ENCODE measurements at places on chromosomes 4 and X.

- DNase-seq, result no peak
Measured at GRCh38 chr4:182068920-182069319, 174.3 kb upstream of the TENM3 start.

GRCh38 chrX:124215786-124216185 lies 116.7 kb upstream of the TEX13D start:
- DNase-seq, result no peak

DNA sequence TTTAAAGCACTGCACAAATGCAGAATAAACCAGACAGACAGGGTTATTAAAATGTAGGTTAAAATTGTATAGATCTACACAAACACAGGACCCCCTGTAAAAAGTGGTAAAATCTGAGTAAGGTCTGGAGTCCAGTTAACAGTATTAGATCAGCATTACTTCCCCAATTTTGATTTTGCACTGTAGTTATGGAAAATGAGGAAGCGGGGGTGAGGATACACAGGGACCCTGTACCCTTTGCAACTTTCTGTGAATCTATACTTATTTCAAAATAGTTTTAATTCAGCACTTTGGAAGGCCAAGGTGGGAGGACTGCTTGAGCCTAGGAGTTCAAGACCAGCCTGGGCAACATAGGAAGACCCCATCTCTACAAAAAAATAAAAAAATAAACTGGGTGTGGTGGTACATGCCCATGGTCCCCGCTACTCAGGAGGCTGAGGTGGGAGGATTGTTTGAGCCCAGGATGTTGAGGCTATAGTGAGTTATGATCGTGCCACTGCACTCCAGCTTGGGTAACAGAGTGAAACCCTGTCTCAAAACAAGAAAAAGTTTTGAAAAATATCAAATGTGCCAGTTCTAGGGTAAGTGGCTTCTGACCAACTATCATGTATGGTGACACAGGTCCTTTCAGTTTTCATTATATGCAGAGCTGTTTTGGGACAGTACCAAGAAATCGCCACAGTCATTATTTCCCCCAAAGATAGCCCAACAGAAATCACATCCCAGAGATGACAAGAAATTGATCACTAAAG lies 17.7 kb downstream of the SEL1L3 start:
- no peak for DNase-seq

DNA sequence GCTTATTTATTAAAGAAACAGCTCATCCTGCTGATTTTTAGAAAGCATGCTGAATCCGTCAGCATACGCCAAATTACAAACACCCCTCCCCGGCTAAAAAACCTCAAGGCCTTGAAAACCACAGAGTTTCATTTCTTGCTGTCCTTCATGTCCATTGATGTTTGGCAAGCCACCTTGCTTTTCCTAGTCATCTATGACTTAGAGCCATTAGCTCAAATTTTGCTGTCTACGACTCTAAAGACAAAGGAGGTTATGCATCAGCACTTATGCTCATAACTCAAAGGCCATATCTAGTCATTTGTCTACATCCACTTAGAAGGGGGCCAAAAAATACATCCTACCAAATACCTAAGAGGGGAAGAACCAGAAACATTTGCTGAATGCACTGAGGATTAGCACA lies 925.1 kb downstream of the PCDH7 start:
- no peak for DNase-seq

GRCh38 chrX:29903360-29903759 lies 312.0 kb upstream of the MAGEB2 start:
- DNase-seq, result no peak

GRCh38 chrX:78796916-78797315 lies 49.4 kb downstream of the LPAR4 start:
- DNase-seq, result no peak

DNA sequence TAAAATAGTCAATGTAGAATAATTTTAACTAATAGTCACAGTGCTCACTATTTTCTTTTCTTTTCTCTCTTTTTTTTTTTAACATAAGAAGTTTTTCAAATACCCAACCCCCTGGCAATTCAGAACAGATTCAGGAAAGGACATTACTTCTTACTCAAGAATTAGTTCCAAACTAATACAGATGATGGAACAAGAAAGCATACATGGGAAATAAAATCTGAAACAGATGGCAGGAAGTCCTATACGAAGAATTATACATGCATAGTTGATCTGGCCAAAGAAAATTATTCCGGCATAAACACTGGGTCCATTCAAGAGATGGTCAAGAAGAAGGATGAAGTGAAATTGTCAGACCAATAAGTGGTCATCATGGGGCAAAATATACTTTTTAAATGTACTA lies 614.4 kb upstream of the INTU start:
- no peak for DNase-seq

- no peak for DNase-seq
Measured at GRCh38 chrX:11409957-11410356, 116.7 kb downstream of the AMELX start.

DNA sequence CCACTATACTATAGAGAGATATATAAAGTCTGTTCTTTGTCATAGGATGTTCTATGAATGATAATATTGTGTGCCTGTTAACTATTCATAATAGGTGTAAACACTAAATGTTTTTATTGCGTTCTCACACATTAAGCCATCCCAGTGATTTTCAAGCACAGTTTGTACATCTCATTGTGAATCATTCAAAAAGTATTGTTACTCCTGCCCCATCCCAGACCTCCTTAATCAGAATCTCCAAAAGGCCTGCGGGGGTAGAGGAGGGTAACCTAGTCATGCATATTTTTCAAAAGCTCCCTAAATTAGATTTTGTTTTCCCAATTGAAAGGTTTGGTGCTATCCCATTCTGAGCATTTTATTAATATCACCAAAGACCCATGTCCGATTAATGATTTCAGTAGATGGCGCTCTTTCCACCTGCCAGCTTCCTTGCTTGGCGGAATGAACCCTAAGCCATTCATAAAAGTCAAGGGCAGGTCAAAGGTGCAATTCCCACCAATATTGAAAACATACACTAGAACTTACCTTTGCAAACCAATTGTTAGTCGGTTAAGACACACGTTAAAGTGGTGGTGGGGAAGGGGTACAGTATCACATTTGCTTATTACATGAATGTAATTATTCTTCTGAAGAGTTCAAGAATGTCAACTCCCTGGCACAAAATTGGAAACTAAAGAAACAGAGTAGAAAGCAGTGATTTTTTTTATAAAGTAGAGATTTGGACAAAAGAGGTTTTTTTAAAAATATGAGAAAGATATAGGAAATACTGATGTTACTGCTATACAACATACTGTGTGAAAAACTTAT lies 5.8 kb upstream of the TET2 start:
- no peak for DNase-seq

DNA sequence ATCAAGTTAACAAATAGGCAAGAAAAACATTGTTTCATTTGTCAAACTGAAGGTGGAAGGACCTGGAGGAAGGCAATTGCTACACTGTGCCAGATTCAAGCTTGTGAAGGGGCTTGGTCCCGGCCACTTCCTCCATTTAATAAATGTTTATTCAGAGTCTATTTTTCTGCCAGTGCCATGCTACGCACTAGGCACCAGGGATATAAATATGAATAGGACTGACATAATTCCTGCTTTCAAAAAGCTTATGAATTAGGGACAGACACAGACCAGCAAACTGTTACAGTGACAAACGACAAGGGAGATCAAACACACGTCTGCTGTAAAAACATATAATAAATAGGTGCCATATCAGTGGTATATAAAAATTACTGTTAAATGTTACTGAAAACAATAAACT lies 571 bp downstream of the TLR6 start:
- DNase-seq, result no peak

DNA sequence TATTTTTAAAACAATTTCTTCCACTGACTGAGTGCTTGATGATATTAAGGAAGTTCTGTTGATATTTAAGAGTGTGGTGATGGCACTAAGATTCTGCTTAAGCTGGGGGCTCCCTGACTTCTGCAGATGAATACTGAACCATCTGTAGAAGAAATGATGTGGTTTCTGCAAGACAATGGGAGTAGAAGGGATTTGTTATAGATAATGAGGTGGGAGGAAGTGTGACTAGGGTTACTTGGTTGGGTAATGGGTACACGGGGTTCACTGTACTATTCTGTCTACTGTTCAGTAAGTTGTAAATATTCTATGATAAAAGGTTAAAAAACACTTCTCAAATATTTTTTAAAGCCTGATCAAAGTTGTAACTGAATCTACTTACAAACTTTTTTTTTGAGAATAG lies 60.9 kb upstream of the TXK start:
- no peak for DNase-seq

DNA sequence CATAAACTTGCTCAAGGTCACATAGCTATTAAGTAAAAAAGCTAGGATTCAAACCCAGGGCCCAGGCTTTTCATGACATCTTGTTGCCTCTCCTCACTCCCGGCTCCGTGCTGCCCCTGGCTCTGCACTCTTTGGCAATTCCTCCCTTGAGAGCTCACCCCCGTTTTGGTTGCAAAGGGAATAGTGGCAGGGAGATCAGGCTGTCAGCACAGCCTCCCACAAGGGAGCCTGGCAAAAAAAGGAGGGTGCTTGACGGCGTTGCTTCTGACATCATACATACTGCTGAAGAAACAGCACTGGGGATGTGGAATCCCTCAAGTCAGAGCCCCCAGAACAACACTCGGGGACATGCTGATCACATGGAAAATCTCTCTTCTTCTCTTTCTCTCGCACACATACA lies 20.5 kb downstream of the IQSEC2 start:
- no peak for DNase-seq

Measured in left lobe of liver (tissue), 2 donors.